ENCODE measurements at places on chromosomes 6 and 20. TPM values are rescaled to one million over a fixed set of nuclear protein-coding genes. Genes with fewer than 3 reads are reported as not detected.

The LCA5 gene
- 0.83 TPM for total RNA-seq

DNA sequence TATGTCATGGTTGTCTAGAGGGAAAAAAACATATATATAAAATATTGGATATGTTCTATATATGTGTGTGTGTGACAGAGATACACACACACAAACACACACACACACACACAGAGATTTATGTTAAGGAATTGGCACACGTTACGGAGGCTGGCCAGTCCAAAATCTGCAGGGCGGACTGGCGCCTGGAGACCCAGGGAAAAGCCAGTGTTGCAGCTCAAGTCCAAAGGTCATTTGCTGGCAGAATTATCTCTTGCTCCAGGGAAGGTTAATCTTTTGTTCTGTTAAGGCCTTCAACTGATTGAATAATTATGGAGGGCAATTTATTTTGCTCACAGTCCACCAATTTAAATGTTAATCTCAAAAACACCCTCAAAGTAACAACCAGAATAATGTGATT lies 37.5 kb upstream of the PDE7B start:
- DNase-seq = no peak

- DNase-seq = no peak
These were observed 202.6 kb upstream of the STXBP5 start for GRCh38 chr6:147001621-147002020.

DNA sequence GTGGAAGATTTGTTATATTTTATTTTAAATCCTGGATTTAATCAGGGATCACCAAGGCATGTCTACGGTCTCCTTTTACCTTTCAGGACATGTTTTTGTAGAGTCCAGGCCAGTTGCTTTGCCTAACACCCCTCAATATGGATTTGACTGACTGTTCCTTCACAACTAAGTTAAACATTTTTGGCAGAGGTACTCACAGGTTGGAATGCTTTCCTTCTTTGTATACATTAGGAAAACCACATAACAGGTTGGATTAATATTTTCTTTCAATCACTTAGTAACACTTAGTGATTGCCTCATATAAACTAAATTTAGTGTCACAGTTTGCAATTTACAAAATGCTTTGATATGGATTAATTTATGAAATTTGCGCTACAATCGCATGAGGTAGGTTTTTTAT lies 64.5 kb downstream of the IPCEF1 start:
- DNase-seq = no peak

All from SK-MEL-5 (cell line).